ENCODE measurements at places on chromosomes 6 and 20.
A peak's percentile ranks its signal among the peaks of the same experiment; 100 is the strongest.

DNA sequence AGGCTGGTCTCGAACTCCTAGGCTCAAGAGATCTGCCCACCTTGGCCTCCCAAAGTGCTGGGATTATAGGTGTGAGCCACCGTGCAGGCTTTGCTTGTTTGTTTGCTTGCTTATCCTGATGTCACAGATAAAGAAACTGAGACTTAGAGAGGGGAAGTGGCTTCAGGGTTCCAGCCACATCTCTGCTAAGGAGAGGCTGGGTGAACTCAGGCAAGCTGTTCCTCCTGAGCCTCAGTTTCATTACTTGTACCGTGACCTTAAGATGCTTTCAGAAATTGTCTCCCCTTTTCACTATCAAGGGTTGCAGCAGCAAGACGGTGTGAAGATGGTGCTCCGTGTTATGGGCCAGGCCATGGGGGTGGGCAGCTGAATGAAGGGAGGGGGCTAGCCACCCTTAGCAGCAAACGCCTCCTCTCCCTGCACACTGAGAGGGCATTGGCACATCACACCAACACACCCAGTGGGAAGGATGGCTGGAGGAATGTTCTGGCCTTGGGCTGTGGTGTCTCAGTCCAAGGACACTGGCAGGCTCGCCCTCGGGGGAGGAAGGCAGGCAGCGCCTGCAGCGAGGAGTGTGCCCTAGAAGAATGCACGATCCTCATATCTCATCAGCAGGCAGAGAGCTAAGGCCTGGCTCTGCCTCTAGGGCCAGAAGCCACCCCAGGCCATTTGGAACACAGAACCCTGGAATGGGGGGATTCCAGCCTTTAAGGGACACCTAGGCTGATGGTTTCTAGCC lies 48.2 kb upstream of the TLDC2 start:
- peak; percentile 50 for DNase-seq

- no peak for DNase-seq
Measured at GRCh38 chr6:90370493-90370959, 73.9 kb upstream of the BACH2 start.

GRCh38 chr6:157962601-157963302 lies 18.9 kb upstream of the SYNJ2 start:
- DNase-seq = peak; percentile 37

GRCh38 chr20:23222531-23223200 lies 127.9 kb upstream of the NXT1 start:
- DNase-seq = no peak

DNA sequence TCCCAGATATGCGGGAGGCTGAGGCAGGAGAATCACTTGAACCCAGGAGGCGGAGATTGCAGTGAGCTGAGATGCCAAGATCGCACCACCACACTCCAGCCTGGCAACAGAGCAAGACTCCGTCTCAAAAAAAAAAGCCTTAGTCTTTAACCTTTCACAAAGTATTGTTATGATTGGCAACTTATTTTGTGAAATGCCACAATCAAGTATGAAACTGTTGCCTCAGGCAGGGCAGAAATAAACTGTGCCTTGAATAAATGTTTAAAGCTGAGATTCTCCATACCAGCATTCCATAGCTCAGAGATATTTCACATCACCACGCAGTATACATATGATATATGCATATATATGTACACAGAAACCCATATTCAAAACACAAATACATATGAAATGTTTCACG lies 120.1 kb upstream of the CCDC28A start:
- no peak for DNase-seq

DNA sequence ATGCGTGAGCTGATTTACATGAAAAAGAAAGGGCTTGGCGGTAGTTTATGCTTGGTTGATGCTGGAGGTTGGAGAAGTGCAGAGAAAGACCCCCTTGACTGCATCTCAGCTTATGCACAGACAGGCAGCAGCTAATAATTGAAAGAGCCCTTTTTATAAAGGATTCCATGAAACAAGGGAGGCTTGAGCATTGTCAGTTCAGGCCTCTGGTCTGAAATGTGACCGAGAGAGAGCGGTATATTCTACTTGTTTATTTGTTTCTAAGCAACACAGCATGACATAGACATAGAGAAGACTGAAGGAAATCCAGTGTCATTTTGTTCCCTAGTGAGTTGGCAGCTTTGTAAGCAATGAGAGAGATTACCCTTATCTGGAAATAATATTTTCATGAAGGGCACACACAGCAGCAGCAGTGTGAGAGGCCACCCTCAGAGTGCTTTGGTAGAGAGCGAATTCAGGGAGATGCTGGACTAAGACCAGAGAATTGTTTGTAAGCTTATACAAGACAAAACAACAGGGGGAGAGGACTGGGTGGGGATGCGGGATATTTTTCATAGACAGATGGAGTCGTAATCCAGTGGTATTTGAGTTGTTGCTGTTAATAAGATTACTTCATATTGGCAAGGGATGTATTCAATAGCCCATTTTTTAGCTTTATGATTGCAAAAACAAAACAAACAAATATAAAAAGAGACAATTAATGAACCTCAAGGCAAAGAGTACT lies 34.6 kb upstream of the LAMA2 start:
- DNase-seq = no peak

DNA sequence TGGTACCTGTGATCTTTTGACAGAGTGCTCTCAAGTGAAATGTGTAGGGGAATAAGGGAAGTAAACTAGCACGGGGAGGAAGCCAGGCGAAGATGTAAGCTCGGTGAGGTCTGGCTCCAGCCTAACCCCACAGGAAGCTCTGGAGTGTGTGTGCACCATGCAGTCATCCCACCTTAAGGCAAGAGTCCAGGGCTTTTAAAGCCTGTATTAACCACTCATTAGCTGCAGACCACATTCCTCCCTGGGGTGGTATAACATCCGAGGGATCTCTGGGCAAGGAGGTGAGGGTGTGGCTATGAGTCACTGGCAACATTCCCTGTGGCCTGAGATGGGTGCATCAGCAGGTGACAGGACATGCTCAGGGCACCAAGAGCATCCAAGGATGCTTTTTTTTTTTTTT lies 12.5 kb upstream of the RANBP9 start:
- DNase-seq = no peak

DNA sequence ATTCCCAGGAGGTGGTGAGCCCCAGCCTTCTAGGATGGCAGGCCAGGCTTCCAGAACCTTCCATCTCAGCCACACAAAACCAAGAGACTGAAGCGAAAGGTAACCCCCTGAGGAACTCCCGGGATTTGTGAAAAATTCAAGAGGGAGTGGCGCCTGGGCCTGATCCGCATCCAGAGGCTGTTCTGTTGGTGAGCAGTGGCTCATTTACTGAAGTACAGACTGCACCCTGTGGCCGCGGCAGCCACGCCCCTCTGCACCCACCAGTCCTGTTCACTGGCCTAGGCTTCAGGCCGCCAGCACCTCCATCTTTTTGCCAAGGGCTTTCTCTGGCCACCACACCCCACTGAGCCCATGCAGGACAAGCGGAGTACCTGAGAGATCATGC lies 79.1 kb upstream of the PTPN1 start:
- no peak for DNase-seq

- DNase-seq = no peak
Measured at GRCh38 chr6:16187176-16187575, 51.2 kb upstream of the GMPR start.

DNA sequence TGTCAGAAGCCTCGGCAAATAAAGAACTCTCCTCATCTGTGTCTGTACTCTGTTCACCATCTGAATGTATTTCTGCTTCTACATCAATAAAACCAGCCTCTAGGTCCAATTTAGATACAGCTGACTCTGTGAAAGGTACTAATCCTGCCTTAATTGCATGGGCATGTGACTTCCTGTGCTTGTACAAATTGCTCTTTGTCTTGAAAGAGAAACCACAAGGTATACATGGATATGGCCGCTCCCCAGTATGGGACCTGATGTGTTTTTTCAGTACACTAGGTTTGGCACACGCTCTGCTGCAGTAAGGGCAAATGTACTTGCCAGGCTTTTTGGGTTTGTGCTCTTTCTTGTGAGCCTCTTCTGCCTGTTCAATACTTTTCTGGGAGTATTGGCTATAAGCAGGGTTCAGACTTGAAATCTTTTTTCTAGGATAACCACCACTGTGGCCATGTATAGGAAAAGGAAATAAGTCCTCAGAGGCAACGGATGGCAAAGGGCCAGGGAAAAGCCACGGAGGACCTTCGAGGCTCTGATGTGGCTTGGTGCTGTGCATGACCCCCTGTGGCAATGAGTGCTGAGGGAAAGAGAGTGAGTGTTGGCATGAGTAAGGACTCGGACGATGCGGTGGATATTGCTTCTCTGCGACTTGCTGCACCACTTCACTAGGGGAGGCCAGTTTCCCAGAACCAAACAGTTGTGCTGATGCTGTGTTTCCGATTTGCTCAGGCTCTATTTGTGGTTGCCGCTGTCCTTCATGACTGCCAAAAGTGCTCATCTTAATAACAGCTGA lies 170.9 kb downstream of the HIVEP2 start:
- DNase-seq = no peak

DNA sequence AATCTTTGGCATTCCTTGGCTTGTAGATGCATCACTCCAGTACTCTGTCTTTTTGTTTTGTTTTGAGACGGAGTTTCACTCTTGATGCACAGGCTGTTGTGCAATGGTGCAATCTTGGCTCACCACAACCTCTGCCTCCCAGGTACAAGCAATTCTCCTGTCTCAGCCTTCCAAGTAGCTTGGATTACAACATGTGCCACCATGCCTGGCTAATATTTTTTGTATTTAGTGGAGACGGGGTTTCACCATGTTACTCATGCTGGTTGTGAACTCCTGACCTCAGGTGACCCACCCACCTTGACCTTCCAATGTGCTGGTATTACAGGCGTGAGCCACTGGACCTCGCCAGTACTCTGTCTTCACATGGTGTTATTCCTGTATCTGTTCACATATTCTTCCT lies 35.8 kb upstream of the LGSN start:
- no peak for DNase-seq

DNA sequence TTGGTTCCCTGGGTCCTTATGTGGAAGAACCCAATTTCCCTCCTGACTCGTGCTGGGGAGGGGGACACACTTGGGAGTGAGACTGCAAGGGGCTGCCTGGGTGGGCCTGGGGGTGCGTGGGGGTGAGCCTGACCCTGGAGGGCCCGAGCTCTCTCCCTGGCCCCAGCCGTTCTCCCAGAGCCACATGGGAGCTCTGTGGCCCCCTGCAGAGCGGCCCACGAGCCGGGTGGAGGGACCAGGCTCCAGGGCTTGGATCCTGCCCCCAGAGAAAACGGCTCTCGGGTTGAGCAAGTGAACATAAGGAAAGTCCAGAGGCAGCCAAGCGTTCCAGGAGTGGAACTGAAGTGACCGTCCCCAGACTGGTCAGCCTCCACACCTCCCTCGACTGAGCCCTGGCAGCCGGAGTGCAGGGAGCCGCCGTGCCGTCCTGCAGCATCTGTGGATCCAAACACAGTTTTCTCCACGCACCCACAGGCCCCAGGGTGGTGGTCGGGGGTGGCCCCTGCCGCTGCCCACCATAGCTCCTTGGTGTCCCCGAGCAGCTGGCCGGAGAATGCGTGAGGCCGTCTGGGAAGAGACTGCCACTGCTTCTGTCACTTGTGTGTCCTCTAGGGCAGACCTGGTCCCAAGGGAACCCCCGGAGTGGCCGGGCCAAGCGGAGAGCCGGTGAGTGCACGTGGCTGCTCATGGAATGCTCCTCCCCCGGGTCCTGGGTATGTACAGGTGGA lies 10.6 kb downstream of the COL9A3 start:
- DNase-seq = no peak

DNA sequence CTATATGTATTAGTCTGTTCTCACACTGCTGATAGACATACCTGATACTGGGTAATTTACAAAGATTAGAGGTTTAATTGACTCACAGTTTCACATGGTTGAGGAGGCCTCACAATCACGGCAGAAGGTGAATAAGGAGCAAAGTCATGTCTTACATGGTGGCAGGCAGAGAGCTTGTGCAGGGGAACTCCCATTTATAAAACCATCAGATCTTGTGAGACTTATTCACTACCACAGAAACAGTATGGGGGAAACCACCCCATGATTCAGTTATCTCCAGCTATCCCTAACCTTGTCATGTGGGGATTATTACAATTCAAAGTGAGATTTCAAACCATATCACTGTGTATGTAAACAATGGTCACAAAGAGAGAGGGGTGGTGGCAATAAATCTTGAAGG lies 6.6 kb downstream of the CST8 start:
- no peak for DNase-seq

DNA sequence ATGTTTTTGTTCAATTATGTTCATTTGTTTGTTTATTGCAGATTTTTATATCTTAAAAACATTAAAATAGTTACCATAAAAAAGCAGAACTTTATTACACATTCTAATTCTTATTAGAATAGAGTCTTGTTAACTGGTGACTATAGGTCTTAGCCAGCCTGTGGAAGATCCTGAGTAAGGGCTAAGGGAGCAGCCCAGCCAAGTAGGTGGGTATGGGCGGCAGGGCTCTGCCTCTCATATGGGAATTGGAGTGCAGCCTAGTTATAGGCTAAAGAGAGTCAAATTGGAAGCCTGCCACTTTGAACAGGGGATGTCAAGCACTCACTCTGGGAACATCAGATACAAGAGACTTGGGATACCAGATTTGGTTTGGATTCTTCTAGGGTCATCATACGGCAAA lies 10.5 kb upstream of the HSF2 start:
- no peak for DNase-seq

DNA sequence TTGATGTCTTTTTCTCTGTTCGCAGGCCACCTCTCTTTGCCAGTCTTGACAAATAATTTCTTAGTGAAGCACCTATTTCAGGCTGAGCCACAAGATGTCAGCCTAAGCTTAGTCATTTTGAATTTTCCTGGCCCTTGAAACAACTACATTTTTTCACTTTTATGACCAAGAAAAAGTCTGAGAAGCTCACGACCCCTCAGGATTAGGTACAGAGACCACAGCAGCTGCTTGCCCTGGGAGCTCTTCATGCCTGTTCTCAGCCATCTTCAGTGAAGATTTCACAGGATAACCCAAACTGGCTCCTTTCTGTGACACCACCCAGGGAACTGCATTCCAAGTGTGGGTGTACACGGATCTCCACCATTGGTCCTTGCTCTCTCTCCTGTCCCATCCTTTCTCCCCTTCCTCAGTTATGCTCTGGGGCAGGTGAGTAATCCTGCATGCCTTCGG lies 38.4 kb upstream of the SPTLC3 start:
- no peak for DNase-seq

DNA sequence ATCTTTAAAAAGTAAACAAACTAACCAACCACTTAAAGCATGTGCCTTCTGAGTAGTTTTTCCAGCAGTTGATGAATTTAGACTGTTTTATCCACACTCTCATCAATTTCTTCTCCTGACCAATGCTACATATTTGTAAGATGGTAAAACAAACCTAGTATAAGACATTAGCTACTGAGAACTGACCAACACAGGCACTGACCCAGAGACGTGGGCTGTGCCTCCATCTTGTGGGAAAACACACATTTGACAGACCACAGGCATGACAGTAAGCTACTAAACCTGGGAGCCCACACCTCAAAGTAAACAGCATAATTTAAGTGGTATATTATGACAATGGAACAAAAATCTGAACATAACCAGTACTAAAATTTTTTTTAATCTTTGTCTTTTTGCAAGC lies 121.4 kb upstream of the NRSN1 start:
- no peak for DNase-seq

GRCh38 chr6:40997234-40997957 lies 41.6 kb downstream of the UNC5CL start:
- DNase-seq = no peak

GRCh38 chr6:119821380-119821779 lies 471.8 kb upstream of the MAN1A1 start:
- DNase-seq = no peak

All from activated CD8-positive, alpha-beta T cell treated with anti-CD3 and anti-CD28 coated beads, Interleukin-2, amount 10 ng/mL, durations not matched to agents 7 days and 5 days (primary cell).